RPMI8226 (cell line): ENCODE measurements at places on chromosomes 2 and 18.

DNA sequence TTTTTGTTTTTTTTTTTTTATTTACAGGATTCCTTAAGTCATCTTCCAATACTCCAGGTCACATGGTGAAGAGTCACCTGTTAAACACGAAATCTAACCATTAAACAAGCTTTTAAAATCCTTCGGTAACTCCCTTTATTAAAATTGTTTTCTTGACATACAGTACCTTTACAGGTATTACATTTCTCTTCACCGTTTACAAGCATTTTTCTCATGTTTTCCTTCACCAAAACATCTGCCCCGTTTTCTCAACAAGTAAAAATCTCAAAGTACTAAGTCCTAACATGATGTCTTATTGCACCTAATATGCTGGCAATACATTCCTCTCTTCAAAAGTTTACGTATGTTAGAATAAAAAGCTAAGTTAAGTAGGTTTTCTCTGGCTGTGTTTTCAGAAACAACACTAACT is 1.1 kb downstream of the PUM2 start:
- no peak for DNase-seq

GRCh38 chr18:63315876-63316275 is 3.7 kb downstream of the BCL2 start:
- no peak for DNase-seq

- DNase-seq = no peak
Measured at GRCh38 chr18:69817335-69817940, 130.2 kb downstream of the CD226 start.

DNA sequence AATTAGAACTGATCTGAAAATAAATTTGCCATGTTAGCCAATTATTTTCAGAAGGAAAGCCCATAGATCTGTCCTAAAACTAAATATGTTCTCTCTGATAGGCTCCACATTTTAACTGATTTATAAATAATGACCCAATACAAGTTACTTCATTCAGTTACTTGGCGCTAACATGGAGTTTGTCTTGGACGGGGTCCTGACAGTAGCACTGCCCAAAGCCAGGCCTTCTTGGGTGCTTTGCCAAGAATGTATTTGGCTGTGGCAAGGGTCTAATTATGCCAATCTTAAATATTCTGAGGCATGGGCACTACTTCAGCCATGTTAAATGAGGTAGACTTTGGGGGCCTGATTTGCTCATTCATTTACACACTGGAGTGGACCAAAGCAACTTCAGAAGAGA is 135.0 kb upstream of the PKDCC start:
- DNase-seq = no peak

DNA sequence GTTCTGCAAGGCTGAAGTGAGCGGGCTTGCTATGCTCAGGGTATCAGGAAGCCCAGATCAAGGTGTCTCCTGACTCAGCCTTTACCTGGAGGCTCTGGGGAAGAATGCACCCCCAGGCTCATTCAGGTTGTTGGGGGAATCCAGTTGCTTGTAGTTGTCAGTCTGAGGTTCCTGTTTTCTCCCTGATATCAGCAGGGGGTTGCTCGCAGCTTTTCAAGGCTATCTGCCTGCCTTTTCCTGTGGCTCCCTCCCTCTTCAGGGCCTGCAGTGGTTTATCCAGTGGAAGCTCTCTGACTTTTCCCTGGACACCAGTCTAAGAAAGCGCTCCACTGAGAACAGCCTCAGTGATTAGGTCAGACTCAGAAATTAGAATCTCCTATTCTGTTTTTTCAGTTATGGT is 116.6 kb downstream of the PTPRM start:
- no peak for DNase-seq

GRCh38 chr2:192546565-192546964 is 351.8 kb upstream of the TMEFF2 start:
- no peak for DNase-seq

DNA sequence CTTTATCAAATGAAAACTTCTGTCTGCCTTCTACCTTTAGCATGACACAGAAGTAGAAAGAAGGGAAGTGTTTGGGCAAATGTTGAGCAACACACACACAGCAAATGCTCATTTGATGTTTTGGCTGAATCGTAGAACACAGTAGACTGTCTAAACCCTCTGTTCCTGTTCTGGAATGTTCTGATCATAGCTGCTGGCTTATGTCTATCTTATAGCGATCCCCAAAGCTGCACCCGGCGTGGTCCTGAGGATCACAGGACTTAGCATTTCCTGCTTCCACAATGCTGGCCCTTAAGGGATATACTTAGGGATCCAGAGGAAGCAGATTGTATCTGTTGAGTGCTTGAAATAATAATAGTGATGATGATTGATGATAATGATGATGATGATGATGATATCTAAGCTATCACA is 15.2 kb downstream of the GNLY start:
- no peak for DNase-seq

- DNase-seq = no peak
Measured at GRCh38 chr18:23743733-23744333, 54.6 kb downstream of the LAMA3 start.

- DNase-seq = no peak
Measured at GRCh38 chr2:121200419-121201315, 84.3 kb downstream of the TFCP2L1 start.

DNA sequence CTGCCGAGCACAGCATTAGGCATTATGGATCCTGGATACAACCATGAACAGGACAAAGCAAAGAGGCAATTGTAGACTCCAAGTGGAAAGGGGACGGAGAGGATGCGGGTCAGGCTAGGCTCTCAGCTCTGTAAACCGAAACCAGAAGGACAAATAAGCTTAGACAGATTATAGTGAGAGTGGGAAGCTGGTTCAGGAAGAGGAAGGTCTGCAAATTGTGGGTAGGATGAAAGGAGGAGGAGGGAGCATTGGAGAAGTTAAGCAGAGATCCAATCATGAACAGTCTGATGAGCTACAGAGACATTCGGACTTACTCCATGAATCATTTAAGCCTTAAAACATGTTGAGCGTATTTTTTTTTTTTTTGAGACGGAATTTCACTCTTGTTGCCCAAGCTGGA is 3.0 kb downstream of the MSH6 start:
- no peak for DNase-seq

GRCh38 chr2:84515788-84516187 is 510 bp upstream of the DNAH6 start:
- no peak for DNase-seq
